ENCODE measurements at places on chromosomes 1 and 21. TPM values are rescaled to one million over a fixed set of nuclear protein-coding genes. Genes with fewer than 3 reads are reported as not detected.

Gene PSRC1
- 26.5 TPM for total RNA-seq

Gene ERICH3
- total RNA-seq = not detected

GRCh38 chr1:192700834-192701271 is 64.9 kb downstream of the RGS13 start:
- DNase-seq = peak; percentile 85

Gene GPBP1L1
- 102 TPM for total RNA-seq

Gene PAPPA2
- total RNA-seq = not detected

Gene ATP1A2
- total RNA-seq = not detected

Gene ARPC5
- total RNA-seq = 106 TPM

DNA sequence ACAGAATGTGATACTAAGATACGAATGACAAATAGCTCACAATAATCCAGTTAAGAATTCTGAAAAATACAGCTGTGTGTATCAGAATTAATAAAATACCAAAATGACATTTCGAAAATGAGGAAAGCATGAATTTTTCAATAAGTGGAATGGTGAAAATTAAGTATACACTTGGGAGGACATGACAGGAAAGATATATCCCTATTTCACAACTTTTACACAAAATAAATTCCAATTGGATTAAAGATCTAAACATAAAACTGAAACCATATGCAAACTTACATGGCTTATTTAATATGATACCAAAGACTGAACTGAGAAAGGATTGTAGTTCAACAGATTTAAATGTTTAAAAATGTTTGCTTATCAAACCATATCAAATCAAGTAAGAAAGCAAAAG is 510.4 kb upstream of the ADAMTS5 start:
- no peak for DNase-seq

Gene KCNT2
- not detected for total RNA-seq

GRCh38 chr1:160781914-160782689 is 13.9 kb upstream of the LY9 start:
- no peak for DNase-seq

Gene PADI2
- not detected for total RNA-seq

DNA sequence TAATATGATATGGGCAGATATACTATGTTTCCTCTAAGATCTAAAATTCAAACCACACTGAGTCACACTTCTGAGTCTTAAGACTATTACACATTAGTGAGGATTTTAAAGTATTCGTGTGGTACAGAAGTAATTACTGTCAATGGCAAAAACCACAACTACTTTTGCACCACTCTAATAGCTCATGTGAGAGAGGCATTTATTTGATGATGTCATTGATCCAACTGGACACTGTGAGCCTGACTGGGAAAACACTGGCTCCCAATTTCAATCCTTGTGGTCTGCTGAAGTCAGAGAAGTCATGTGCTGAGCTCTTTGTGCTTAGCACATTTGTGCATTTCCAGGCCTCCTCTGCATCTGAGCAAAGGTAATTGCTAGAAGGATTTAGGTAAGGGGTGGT is 377.8 kb downstream of the USH2A start:
- DNase-seq = no peak

GRCh38 chr1:101474039-101474665 is 237.3 kb downstream of the S1PR1 start:
- DNase-seq = peak; percentile 16

Gene AADACL3
- not detected for total RNA-seq

Gene KRTAP10-3
- not detected for total RNA-seq

DNA sequence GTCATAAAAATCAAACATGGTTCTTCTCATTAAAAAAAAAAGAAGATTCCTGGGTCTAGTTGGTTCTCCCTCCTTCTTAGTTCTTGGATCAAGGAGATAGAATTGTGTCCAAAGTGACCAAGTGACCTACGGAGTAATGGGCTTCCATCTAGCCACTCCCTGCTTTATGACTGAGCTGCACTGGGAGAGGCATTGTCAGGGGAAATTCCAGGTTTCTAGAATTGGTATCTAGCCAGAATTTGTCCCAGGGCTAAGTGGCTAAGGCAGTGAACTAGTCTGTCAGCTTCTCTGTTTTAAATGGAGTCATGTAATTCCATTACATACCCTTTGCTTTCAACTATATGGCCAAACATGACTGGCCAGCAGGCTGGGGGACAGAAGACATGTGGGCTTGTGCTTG is 40.1 kb upstream of the ERG start:
- DNase-seq = no peak

DNA sequence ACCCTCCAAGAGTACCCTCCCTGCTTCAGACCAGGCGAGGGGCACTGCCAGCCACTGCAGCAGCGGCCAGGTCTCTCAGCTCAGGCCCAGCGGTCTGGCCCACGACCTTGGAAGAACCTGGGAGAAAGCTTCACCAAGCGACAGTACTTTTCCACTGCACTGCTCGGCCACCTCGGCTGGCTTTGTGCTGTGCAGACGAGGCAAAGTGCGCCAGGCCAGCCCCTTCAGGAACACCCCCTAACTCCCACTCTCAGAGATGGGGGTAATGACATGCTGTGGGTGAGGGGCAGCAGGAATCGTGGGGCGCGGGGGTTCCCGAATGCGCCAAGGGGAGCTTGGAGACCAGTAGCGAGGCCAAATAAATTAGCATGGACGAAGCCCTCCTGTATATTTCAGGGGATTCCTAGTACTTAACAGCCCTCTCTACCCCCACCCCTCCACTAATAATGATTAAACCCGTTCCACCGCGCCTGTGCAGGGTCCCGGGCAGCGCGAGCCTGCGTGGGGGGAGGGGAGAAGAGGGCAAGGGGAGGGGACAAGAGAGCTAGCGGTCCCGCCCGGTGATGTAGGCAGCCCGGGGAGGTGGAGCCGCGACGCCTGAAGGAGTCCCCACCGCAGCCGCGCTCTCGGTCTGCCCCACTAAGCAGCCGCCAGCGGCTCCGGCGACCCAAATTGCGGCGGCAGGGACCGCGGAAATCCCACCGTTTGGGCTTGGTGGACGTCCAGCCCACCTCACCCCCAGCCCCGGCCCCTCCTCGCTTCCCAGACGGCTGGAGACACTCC is at the start of gene FAM43B:
Gene FAM43B (plus strand): TSS at position 629 of the 783 bp plus-strand sequence. CDS start 401 bp downstream, outside the sequence.
- peak; percentile 88 for DNase-seq

Gene LCE2A
- not detected for total RNA-seq

Gene PRDM16
- total RNA-seq = 0.15 TPM

GRCh38 chr1:58515794-58516401 is 30.6 kb downstream of the OMA1 start:
- DNase-seq = peak; percentile 72

DNA sequence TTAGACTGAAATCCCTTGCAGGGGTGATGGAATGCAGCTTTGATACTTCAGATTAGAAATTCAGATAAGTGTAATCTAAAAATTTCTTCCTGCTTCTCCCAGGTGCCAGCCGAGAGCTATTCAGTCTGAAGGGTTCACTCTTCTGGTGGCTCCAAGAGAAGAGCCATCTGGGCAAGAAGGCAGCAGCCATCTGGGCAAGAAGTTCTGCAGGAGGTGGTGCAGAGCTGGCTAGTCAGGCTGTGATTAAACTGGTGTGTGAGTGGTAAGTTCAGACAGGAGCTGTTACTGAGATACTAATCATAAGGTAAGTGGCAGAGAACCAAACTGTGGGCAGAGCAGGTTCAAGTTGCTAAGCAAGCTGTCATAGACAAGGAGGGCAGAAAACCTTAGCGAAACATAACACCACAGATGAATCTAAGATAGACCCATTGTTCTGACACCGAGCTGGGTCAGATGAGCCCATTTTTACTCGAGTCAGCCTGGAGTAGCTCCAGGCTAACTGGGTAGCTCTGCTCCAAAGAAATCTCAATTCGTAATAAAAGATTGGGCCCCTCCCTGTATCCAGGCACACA is 14.4 kb upstream of the TP53BP2 start:
- DNase-seq = no peak

DNA sequence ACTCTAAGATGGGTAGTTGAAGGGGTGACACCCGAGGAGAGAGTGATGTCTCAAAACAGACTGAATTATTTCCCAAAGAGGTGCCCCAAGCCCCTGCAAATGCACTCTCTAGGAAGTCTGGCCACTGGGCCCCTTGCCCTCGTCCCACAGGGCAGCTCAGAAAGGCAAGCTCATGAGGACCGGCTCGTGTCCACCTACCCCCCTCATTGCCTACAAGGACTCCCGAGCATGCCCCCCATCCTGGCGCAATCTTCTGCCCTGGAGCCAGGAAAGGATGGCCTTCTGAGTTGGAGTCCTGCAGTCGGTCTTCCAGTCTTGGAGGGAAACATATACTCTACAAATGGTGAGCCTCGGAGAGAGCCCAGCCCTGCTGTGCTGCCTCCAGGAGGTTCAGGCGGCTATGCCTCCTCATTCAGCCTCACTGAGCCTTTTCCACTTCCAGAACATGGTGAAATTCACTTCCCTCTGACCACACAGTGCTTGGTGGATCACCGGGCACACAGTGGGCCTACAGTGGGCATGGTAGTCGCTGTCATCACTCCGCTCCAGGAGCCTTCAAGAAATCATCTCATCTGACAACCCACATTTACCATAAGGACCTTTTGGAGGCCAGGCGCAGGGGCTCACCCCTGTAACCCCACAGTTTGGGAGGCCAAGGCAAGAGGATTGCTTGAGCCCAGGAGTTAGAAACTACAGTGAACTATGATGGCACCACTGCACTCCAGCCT is 5.8 kb upstream of the WNT3A start:
- no peak for DNase-seq

Gene ARHGAP29
- 12.8 TPM for total RNA-seq

Gene TPTE
- not detected for total RNA-seq

DNA sequence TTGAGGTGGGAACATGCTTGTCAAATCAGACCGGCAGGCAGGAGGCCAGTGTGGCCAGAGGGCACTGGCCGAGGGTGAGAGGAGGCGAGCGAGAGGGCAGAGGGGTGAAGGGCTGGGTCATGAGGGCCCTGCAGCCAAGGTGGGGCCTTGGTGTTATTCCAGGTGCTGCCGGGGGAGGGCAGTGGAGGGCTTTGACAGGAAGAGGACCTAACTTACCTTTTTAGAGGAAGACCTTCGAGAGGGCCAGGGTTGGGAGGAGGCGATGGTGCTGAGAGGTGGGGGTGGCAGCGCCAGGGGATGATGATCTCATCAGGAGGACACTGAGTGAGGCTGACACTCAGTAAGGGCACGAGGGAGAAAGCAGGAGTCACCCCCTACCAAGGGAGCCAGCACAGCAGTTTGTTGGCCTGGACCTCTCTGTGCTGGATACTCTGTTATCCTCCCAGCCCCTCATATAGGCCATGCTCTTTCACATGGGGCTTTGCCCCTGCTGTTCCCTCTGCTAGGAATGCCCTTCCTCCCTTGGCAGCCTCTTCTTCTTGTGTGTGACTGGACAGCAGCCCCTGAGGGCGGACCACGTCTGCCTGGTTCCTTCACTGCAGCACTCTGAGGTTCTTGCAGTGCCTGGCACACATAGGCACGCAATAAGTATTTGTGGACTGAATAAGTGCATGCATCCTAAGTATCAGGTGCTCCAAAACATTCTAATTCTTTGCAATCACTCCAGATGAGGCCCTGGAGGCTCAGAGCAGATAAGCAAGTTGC is 7.5 kb upstream of the TTC22 start:
- DNase-seq = no peak

DNA sequence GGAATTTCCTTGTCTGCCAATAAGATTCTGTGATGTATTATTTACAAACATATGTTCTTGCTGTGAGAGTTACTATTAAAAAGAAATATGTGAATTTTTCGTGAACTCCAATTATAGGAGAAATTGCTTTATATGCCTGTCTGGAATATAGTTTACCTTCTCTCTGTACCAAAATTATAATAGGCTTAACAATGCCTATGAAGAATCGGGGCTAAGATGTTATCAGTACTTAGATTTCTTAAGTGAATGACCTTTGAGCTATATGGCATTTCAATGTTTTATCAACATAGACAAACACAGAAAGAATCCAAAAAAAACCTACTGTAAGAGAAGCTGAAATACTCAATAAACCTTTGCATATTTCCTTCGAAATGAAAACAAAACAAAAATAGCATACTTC is 323.1 kb upstream of the ADAMTS5 start:
- DNase-seq = no peak

Gene DNM3
- not detected for total RNA-seq

DNA sequence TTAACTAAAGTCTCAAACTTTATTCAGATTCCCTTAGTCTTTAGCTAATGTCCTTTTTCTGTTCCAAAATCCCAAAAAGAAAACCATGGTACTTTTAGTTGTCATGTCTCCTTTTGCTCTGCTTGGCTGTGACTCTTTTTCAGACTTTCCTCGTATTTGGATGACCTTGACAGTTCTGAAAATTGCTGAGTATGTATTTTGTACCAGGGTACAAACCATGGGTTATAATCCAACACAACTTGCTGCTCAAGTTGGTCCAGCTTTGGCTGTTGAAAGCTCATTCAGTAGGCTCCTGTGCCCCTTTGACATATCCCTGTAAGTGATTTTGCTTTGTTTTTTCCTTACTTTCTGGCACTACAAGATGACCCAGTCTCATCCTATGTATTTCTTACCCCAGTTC is 51.7 kb downstream of the PALMD start:
- no peak for DNase-seq

GRCh38 chr1:71303617-71304041 is 222.8 kb upstream of the ZRANB2 start:
- no peak for DNase-seq

Gene TMEM240
- not detected for total RNA-seq

Gene TAS1R1
- 1.4 TPM for total RNA-seq

DNA sequence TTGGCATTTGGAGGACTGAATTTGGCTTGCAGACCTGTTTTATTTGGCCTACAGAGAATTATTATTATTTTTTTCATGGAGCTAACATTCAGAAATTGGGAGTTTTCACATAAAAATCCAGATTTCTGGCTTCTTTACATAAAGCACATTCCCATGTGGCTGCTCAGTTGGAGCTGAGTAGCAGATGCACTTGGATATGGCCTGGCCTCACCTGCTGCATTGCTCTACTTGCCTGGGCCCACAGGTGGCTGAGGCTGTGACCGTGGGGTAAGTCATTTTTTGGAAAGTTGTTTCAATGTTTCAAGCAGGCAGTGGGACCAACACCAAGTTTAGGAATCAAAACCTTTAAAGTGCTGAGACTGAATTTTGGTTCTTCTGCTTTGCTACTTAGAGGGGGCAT is 56.7 kb downstream of the GADD45A start:
- no peak for DNase-seq

- DNase-seq = no peak
These were observed at the start of gene FMOD for GRCh38 chr1:203351037-203351625. Gene FMOD, minus strand, starts transcription at chr1:203351122. Its CDS starts 2,852 bp downstream, at chr1:203348270.

GRCh38 chr1:171715813-171716251 is 26.0 kb downstream of the VAMP4 start:
- peak; percentile 10 for DNase-seq

- no peak for DNase-seq
These were observed 152.0 kb downstream of the ETS2 start for GRCh38 chr21:38957575-38958322.

GRCh38 chr1:186618401-186619170 is 61.6 kb downstream of the PTGS2 start:
- DNase-seq = no peak

DNA sequence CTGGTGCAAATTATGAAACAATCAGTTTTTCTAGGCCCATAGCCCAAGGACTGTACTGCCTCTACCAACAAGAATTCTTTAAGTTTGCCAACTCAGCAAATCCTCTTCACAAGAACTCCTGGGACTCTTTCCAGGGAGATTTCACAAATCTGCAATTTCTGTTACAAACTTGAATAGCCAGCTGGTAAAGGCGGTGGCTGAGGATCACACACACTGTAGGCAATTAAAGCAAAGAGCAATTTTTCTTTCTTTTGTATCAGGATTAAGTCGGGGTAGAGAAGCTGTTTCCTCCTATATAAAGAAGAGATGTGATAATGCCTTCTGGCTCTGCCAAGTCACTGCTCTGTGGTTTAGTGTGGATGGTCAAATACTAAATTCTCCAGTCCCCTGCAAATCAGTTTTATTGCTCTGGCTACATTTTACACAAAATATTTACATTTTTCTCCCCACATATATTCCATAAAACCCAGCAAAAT is 1.7 kb downstream of the ALDH9A1 start:
- DNase-seq = no peak

Gene CRABP2
- total RNA-seq = 0.21 TPM

Gene NBPF26
- 3.9 TPM for total RNA-seq
